ENCODE measurements at places on chromosomes 3 and 15.

- no peak for DNase-seq
Observed at GRCh38 chr15:92652576-92652966, 3.0 kb downstream of the FAM174B start.

DNA sequence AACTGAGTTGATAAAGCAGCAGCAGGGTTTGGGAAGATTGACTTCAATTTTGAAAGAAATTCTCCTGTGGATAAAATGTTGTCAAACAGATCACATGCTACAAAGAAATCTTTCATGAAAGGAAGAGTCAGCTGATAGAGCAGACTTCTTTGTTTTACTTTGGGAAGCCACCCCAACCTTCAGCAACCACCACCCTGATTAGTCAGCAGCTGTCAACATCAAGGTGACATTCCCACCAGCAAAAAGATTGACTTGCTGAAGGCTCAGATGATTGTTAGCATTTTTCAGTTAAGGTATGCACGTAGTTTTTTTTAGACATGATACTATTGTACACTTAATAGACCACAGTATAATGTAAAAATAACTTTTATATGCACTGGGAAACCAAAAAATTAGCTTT, 87.6 kb upstream of the ACKR4 start:
- DNase-seq = no peak

- DNase-seq = no peak
Observed at GRCh38 chr15:67194171-67195114, 60.0 kb downstream of the AAGAB start.

DNA sequence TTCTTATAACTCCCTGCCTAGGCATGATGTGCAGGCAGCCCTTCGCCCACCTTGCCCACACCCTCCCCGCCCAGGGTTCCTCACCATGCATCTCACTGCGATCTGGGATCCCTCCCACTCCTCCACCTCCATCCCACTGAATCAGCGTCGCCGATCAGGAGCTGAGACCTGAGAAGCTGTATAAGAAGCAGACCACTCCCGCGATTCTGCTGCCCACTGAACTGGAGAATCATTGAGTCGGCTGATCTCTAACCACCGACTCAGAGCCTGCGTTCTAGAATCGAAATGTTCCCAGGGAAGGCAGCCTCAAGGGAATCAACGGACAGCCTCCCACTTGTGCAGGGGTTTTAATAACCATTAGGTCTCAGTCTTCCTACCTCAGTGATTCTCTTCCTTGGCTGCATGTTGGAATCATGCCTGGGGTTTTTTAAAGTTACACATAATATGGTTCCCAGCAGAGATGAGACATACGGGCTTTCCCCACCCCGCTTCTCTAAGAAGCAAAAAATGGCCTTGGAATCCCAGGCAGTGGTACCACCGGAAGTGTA, 60.2 kb downstream of the TMEM44 start:
- peak; percentile 93 for DNase-seq

GRCh38 chr3:194343561-194343893, 7.6 kb downstream of the CPN2 start:
- DNase-seq = no peak

DNA sequence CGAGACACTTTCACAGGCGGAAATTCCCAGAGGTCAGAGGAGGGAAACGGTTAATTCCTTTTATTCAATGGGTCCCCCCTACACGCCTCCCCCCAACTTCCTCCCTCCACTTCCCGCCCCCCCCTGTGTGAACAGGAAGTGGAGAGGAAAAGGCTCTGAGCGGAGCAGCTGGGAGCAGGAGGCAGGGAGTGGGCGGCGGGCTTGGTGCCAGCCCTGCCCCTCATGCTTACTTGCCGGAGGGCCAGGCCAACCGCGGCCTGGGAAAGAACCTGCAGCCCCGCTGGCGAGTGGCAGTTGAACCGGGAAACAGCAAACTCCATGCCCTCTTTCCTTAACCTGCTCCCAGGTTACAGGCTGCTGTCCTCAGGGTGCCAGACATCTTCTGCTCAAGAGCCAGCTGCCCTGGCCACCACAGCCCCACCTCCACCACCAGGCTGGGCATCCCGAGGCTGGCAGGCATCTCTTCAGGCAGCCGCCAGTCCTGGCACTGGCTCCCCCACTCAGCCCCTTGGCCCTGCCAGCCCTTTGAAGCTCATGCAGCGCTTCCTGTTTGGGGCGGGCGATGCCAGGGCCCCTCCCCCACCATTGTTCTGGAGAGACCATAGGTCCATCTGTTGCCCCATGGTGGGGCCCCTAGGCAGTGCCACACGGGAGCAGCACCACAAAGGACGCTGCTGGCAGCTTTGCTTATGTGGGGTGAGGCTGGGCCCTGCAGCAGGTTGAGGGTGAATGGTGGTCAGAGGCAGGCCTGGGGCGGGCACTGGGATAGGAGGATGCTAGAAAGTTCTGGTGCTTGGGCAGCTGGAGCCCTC, 12.9 kb downstream of the VPS18 start:
- no peak for DNase-seq

DNA sequence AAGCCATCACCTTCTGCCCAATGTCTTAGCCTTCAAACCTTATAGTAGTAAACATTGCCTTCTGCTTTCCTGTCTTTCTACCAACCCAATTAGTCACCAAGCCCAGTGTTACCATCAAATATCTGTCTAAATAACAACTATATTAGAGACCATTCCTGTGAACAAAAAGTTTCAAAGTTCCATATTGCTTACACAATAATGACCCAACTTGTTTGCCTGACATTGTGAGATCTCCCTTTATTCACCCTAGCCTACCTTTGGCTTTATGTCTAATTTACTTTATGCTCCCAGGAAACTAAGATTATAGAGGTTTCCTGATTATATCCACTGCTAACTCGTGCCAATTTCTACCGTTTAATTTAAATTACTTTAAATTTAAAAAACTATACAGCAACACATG, 26.0 kb upstream of the KCNAB1 start:
- no peak for DNase-seq

DNA sequence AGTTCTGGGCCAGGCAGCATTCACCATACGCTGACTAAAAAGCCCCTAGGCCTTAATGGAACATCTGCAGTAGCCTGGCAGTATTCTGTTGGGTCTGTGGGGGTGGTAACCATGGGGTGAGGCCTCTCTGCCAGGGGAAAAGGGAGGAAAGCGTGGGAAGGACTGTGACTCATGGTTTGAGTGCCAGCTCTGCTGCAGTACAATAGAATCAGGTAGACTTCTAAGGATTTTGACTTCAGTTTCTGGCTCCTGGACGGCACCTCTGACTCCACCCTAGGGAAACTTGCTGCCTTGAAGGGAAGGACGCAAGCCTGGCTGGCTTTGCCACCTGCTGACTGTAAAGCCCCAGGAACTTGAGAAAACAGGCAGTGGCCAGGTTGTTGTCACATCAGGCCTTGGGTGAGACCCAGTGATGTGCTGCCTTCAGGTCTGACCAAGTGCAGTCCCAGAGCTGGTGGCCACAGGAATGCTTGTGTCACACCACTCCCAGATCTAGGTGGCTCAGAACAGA, 148.6 kb downstream of the SUCNR1 start:
- DNase-seq = peak; percentile 81

- DNase-seq = peak; percentile 83
Observed at GRCh38 chr15:58269455-58270414, 131.6 kb downstream of the AQP9 start.

Data from kidney glomerular epithelial cell (primary cell).